NCI-H526 treated with DMSO at 0.1 percent for 48 hours (cell line): ENCODE measurements at places on chromosomes 12 and 14.

DNA sequence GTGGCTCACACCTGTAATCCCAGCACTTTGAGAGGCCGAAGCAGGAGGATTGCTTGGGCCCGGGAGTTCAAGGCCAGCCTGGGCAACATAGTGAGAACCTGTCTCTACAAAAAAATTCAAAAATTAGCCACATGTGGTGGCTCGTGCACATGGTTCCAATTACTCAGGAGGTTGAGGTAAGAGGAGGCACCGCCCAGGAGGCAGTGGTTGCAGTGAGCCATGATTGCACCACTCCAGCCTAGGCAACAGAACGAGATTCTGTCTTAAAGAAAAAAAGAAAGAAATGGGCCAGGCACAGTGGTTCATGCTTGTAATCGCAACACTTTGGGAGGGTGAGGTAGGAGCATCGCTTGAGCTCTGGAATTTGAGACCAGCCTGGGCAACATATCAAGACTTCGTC lies 33.5 kb downstream of the MAP1LC3B2 start:
- DNase-seq: no peak

DNA sequence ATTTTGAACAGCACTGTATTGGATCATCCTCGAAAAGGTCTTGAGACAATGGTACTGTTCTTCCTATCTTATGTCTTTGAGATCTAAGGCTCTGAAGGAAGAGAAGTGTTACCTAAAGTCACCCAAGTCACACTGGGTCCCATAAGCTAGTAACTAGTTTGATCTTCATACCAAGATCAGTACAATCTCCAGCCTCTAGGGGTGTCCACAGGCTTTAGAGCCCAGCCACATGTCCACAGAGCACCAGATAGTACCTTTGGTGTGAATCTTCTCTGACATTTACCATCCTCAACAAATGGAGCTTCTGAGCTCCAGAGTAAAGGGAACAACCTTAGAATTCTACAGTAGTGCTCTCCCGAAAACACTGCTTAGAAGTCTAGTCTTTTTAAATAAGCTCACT lies 78.7 kb downstream of the KSR2 start:
- no peak for DNase-seq

- no peak for DNase-seq
These were observed 257.0 kb upstream of the MGAT4C start for GRCh38 chr12:86513226-86513625.

DNA sequence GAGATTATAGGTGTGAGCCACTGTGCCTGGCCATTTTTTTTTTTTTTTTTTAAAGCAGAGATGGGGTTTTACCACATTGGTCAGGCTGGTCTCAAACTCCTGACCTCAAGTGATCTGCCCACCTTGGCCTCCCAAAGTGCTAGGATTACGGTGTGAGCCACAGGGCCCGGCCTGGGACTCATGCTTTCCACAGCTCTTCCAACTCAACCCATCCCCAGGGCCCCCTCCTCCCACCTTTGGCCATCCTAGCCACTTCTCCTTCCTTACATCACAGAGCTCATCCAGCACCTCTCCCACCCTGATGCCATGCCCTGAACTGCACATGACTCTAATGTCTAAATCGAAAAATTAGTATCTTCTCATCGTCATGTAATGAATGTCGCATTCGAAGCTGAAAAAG lies 12.6 kb upstream of the TDRD9 start:
- no peak for DNase-seq

DNA sequence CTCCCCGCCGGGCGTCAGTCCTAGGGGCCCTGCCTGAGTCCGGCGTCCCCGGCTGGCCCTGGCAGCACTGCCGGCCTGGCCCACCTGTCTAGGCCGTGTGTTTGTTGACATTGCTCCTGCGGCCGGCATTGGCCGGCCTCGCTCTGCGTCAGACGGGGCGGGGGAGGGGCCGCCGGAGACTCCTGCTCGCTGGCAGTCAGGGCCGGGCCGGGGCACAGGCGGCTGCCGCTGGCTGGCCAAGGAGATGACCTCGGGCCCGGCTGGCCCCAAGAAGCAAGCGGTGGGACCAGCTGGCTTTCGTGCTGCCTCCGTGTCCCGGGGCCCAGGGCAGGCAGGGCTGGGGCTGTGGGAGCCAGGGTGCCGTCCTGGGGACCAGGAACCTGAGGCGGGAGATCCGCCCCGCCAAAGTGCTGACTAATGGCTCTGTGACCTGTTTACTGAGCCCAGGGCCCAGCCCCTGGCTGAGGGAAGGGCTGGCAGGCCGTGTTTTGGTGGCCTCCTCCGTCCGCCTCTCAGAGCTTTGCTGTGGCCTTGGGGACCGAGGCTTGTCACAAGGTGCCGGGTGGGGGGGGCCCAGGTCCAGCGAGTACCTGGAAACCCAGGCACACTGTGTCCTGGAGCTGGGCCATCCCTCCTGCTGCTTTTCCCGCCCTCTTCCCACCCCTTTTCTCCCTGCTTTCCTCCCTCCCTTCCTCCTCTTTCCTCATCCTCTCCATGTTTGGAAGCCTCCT lies 1.8 kb downstream of the ULK1 start:
- DNase-seq: peak; percentile 59
